Activated CD8-positive, alpha-beta memory T cell treated with anti-CD3 and anti-CD28 coated beads for 1 hour (primary cell): ENCODE measurements at places on chromosomes 2 and 18.
A peak's percentile ranks its signal among the peaks of the same experiment; 100 is the strongest.

- peak; percentile 4 for DNase-seq
Measured at GRCh38 chr2:134460583-134460998, 206.7 kb downstream of the MGAT5 start.

DNA sequence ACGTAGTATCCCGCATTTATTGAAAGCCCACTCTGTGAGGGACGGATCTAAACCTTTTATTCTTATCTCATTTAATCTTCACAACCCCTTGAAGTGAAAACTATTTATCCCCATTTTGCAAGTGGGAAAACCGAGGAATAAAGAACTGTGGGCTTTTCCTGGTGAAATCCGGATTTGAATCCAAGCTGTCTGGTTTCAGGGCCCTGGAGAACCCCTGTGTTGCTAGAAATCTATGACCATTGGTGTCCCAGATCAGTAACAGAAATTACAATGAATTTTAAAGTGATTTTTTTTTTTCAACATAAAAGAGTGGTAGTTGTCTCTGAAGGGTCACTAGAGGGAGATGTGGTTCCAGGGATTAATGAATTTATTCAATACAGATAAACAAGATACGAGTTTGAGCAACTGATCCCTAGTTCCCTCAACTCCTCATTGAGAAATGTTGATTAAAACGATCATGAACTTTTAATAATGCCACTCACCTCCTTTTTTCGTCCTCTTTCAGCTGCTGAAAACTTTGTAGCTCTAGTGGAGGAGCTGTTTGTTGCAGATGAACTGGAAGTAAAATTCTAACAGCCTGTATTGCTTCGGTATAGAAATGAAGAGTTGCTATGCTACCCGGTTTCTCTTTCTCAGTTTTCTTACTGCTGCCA is 940 bp downstream of the XRCC5 start:
- DNase-seq = no peak

- DNase-seq = no peak
Measured at GRCh38 chr18:42333558-42333957, 378.5 kb downstream of the PIK3C3 start.

DNA sequence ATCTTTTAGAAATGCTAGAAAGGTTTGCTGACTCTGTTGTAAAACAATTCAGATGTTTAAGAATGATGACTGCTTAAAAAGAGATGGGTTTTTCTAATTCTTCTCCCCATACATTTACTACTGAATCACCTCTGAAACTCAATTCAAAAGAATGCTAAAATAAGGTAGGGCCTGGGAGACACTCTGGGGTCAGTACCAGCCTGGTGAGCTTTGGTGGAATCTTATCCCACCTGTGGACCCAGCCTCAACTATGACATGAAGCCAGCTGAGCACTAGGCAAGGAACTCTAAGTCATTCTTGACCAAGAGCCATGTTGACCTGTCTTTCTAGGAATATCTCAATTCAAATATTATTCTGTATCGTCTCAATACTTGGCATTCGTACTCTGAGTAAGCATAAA is 44.3 kb downstream of the IWS1 start:
- no peak for DNase-seq

DNA sequence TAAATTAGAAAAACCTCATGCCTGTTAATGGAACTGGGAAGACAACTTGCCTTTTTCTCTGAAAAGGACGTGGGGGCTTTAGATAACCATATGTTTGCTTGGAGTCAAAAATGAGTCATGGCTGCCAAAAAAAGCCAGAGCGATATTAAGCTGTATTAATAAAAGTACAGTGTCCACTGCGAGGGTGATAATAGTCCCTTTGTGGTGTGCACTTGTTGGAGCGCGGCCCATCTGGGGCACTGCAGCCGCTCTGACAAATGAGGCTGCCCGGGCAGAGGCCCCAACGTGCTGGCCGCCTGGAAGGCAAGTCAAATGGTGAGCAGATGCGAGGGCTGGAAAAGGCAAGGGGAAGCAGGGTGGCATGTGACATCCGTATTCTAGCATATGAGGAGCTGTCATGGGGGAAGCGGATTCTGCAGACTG is 103.3 kb upstream of the NCK2 start:
- DNase-seq = no peak

DNA sequence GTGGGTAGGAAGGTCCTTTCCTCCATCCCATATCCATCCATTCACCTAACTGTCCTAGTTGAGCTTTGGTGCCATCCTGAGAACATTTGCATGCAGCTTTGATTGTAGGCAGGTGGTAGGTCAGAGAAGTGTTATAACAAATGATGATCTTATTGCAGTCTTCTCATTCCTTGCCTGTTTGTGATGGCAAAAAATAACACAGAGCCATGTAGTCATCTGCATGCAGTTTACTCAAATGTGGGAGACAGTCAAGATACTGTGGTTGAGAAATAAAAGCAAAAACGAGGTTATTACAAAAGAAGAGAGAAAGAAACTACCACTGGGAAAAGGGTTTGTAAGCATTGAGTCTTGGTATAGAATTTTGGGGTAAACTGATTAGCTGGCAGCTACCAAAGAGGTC is 66.3 kb downstream of the AOX1 start:
- DNase-seq = no peak

- no peak for DNase-seq
Measured at GRCh38 chr2:119257198-119257597, 33.6 kb downstream of the STEAP3 start.

- DNase-seq = no peak
Measured at GRCh38 chr18:63073481-63073880, 246.1 kb downstream of the BCL2 start.

DNA sequence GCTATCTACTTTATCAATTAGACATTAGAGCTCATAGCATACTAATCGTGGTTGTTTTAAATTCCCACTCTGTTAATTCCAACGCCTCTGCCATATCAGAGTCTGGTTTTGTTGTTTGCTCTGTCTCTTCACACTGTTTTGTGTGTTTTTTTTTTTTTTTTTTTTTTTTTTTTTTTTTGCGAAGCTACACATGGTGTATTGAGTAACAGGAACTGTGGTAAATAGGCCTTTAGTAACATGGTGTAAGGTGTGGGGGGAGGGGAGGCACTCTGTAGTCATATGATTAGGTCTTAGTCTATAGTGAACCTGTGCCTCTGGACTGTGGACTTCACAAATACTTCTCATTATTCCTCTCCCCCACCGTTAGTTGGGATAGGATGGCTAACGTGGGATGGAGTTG is 370.7 kb upstream of the RAB12 start:
- DNase-seq = no peak

DNA sequence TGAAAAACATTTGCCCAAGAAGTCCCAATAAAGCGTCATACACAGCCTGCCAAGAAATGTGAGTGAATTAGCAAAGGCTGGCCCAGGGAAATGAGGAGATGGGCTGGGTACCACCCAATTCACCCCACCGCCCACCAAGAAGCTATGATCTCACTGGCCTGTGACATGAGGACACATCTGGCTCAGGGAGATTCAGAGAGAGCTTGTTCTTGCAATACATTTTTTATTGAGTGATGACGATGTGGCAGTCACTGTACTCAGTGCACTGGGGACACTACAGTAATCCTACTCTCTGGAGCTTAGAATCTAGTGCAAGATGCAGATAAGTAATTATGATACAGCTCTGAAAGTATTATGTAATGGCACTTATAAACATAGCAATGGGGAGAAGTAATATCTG is 64.6 kb upstream of the IGFBP2 start:
- no peak for DNase-seq

DNA sequence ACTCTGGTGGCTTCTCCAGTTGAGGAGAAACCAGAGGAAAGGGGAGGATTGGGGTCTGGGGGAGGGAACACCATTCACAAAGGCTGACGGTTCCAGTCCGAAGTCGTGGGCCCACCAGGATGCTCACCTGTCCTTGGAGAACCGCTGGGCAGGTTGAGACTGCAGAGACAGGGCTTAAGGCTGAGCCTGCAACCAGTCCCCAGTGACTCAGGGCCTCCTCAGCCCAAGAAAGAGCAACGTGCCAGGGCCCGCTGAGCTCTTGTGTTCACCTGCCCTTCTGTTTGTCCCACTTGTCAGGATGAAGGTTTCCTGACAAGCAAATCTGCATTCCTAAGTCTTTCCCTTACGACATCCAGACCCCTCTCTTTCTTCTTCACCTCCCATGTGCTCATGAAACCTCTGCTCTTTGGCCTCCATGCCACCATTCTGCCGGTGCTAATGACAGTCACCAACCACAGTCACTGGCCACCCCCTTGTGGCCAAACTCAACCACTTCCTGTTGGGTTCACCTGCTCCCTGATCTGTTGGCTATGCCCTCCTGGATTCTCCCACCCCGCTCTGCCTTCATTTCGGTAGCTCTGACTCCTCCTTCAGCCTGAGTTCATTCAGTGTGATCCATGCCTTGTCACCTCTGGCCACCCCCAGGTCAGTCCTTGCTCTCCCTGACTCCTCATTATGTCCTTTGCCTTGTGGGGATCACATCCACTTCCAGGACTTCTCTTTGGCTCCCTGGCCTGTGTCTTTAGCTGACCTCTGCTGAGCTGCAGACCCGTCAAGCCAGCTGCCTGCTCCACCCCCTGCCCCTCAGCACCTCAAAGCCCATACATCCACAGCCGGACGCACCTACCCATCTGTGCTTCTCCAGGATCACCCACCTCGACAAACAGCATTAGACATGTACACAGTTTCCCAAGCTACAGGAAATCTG is 17.6 kb downstream of the EMX1 start:
- no peak for DNase-seq

DNA sequence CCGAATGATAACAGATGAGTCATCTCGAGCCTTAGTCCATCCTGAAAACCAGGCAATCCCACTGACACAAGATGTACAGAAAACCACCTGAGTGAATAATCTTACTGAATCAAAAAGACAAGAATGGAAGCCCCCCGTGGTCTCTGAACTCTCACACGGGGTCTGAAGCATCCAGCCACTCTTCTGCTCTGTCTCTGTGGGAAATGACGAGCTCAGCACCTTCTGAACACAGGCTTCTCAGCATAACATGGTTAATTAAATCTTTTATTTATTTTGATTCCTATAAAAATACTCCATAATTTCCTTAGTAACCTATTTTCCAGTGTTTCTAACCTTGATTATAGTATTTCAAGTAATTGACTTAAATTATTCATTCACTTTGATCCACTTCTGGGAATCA is 203.7 kb downstream of the TMEM163 start:
- no peak for DNase-seq

DNA sequence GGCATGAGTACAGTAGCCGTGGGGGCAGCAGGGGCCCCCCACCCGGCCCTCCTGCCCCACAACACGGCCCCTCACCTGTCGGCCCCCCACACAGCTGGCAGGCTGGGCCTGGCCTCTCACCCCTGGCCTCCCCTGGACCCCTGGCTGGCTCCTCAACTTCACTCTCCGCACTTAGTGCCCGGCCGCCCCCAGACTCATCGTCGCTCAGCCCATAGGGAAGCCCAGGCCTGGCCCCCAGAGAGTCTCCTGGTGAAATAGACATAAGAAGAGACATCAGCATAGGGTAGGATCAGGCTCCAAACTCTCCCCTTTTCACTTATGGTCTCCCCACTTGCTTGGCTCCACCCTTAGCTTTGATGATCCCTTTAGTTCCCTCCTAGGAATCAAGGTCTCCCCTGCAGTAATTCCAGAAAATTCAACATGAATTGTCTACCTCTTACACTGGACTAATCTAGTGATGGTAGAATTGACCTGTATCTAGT is 1.7 kb downstream of the ZNF513 start:
- DNase-seq = no peak

GRCh38 chr2:238069021-238069709 is 8.4 kb downstream of the SCLY start:
- DNase-seq = no peak

DNA sequence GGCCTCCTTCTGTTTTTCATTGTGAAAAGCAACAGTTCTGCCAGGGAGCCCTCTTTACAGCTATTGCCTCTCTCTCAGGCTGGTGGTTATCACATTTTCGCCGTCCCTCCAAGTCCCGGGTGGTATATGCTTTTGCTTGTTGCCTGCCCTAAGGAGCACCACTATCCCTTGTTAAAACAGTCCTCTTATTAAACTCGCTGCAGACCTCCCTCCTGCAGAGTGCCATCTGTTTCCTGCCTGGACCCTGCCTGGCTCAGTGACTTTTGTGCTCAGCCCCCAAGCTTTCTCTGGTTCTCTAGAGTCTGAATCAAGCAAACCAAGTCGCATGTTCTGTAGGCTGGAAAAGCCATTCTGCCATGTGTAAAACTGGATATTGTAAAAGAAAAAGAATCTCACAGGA is 72.1 kb upstream of the FHL2 start:
- no peak for DNase-seq

DNA sequence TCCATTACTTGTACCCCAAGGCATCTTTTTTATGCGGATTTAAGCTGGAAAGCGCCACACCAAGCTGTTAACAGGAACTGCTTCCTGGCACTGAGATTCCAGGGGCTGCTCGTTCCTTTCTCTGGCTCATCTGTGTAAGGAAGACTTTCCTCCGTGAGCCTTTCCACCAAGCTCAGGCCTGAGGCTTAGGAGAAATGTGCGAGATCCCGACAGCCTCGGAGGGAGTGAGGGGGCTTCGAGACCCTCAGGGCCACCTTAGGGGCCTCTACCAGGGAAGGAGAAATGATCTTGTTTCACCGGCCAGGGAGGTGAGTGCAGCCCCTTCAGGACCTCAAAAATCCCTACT is 17.1 kb downstream of the B3GNT7 start:
- no peak for DNase-seq

- DNase-seq = no peak
Measured at GRCh38 chr2:58667137-58667774, 426.1 kb upstream of the FANCL start.

DNA sequence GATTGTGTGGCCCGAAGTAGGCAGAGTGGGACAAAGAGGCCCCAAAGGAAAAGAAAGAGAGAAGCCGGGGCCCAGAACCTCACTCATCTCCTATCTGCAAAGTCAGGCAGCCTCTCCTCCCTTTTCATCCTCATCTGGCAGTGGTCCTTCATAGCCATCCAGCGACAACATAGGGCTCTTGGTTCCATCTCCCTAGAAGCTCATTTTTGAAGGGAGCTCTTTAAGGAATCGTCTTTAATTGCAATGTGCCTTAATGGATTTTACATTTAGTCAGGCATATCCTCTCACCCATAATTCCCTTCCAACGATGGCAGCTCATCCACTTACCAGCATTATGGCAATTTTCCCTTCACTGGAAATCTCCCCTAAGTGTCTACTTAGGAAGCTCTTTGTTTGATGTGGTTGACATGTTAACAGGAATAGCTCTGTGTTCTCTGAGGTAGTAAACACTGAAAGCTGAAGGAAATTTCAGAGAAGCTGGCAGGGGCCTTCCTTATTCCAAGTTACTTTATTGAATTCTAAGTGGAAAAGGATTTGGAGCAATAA is 780.6 kb downstream of the TSN start:
- DNase-seq = no peak

DNA sequence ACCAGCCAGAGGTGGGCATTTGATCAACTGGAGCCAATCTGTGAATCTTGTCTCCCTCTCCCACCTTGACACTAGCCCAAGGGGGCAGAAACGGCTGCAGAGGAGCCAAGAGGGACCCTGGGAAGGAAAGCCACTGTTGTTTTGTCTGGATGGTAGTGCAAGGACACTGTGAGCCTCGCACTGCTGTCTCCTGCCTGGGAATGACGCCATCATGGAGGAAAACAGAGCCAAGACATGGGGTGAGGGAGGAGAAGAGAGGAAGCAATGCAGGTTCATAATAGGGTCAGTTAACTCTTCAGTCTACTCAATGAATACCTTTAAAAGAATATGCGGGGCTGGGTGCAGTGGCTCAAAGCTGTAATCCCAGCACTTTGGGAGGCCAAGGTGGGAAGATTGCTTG is 231.1 kb upstream of the AGAP1 start:
- no peak for DNase-seq
